ENCODE measurements at places on chromosomes 1 and 21.

DNA sequence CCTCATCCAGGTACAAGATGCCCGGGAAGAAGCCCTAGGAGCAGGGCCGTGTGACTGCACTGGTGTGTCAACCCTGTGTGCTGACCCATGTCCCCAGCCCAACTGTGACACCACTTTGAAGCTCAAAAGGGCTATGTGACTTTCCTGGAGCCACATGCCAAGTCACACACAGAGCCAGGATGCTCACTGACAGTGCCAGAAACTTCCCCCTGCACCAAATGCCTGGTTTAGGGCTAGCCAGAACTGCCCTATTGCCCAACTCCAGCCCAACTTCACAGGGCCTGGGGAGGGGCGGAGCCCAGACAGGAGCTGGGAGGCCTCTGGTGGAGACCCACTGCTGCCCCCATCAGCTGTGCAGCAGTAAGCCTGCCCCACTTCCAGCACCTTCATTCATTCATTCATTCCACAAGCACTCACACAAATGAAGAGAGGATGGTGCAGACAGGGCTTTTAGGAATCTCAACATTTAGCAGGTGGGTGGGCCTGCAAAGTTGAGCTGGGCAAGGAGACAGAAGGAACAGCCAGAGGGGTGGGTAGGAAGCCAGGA is 36.7 kb downstream of the KCNQ4 start:
- no peak for DNase-seq

DNA sequence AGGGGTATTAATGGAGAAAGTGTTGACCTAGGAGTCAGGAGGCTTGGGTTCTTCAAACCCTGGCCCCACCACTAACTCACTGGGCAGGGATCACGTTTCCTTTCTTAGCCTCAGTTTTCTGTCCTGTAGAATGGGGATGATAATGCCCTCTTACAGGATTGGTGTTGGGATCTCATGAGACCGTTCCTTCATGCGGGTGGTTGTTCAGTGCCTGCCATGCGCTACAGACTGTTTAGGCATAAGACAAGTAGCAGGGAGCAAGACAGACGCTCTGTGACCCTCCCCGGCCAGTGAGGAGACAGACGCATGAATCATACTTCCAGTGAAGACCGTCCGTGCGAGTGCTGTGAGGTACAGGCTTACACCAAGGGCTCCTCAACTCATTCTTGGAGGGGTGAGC is 81.7 kb downstream of the MAN1C1 start:
- no peak for DNase-seq

DNA sequence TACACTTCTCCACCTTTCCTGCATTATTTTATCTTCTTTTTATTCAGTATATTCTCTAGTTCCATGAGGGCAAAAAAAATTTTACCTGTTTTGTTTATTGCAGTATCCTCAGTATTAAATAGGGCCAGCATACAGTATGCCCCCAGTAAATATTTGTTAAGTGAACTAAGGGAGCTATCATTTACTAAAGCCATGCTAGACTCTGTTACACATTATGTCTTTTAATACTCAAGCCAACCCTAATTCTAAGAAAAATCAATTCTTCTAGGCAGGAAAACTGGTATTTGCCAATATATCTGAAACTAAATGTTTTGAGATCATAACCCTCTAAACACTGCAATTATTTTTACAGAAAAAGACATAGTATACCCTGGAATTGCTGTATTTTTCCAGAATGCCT is 18.3 kb downstream of the TMEM50A start:
- no peak for DNase-seq

- DNase-seq = no peak
Measured at GRCh38 chr21:34091607-34092006, 18.2 kb downstream of the MRPS6 start.

DNA sequence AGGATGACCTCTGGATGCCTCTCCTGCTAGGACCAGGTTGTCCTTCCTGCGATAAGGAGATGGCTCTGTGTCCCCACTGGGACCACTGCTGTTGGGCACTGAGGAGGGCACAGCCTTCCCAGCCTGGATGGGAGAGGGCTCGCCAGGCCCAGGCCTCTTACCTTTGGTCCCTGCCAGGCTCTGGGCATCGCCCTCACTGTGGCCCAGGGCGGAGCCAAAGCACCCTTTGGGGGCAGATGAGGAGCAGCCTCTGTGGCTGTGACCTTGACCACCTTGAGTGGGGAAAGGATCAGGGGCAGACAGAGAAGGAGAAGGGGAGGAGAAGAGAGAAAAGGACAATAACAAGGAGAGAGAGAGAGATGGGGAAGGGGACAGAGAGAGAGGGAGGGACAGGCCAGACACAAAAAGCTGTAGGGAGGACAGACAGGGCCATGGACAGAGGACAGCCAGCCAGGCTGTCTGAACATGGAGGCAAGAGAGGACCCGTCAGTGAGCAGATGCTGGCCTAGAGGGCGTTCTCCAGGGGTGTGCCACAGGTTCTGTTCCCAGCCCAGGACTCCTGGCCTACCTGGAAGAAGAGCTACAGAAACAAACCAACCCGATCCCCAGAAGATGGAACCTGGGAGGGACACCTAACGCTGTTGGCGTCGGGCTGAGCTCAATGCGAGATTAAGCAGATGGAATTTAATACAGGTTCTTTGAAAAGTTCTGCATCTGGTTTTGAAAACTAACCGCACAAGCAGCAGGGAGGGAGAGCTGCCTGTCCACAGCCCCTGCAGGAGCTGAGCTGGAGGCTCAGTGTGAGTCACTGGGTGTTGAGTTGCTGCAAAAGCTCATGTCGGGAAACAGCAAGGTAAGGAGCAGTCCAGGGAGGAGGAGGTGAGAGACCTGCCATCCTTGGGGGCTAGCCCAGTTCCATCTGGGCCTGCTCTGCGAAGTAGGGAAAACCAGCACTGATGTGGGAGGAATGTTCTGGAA is 262.1 kb downstream of the PTPRU start:
- peak; percentile 73 for DNase-seq

- DNase-seq = peak; percentile 20
Measured at GRCh38 chr1:43796111-43796581, 88.8 kb downstream of the ST3GAL3 start.

DNA sequence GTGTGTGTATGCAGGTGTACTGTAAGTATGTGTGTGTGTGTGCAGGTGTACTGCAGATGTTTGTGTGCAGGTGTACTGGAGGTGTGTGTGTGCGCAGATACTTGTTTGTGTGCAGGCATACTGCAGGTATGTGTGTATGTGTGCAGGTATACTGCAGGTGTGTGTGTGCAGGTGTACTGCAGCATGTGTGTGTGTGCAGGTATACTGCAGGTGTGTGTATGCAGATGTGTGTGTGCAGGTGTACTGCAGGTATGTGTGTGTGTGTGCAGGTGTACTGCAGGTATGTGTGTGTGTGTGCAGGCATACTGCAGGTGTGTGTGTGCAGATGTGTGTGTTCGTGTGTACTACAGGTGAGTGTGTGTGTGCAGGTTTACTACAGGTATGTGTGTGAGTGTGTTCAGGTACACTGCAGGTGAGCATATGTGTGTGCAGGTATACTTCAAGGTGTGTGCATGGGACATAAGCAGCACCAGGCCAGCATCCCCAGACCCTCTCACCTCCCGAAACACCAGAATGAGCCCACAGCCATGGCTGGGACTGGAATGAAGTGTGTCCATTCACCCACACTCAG is 97.5 kb downstream of the DMRTB1 start:
- no peak for DNase-seq

DNA sequence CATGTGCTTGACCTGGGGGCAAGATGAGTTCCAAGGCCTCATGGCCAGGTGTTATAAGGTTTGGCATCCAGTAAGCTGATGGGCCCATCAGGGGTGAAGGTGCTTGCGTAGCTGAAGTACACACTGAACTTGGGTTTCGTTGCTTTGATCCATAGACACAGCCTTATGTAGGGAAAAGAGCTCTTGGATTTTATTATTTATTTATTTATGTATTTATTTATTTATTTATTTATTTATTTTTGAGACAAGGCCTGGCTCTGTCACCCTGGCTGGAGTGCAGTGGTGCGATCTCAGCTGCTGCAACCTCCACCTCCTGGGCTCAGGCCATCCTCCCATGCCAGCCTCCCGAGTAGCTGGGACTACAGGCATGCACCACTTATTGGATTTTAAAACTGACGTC is 63.2 kb downstream of the FOXD2 start:
- no peak for DNase-seq

- DNase-seq = no peak
Measured at GRCh38 chr1:53285969-53286760, 41.7 kb downstream of the LRP8 start.

- no peak for DNase-seq
Measured at GRCh38 chr21:45549626-45550463, 7.6 kb upstream of the SLC19A1 start.

- DNase-seq = no peak
Measured at GRCh38 chr1:20739225-20739624, 6.7 kb upstream of the SH2D5 start.

GRCh38 chr1:102219463-102219862 is 222.7 kb upstream of the OLFM3 start:
- DNase-seq = no peak

GRCh38 chr1:94966033-94966432 is 39.1 kb upstream of the CNN3 start:
- DNase-seq = no peak

GRCh38 chr1:209335178-209335577 is 248.3 kb upstream of the CAMK1G start:
- no peak for DNase-seq

GRCh38 chr21:22191581-22191980 is 1193.4 kb downstream of the NCAM2 start:
- peak; percentile 64 for DNase-seq

Measured in left lung (tissue), 14 donors.